Adrenal gland (tissue), 19 donors: ENCODE measurements at places on chromosomes 6 and 20. TPM values are rescaled to one million over a fixed set of nuclear protein-coding genes. Genes with fewer than 3 reads are reported as not detected.

DNA sequence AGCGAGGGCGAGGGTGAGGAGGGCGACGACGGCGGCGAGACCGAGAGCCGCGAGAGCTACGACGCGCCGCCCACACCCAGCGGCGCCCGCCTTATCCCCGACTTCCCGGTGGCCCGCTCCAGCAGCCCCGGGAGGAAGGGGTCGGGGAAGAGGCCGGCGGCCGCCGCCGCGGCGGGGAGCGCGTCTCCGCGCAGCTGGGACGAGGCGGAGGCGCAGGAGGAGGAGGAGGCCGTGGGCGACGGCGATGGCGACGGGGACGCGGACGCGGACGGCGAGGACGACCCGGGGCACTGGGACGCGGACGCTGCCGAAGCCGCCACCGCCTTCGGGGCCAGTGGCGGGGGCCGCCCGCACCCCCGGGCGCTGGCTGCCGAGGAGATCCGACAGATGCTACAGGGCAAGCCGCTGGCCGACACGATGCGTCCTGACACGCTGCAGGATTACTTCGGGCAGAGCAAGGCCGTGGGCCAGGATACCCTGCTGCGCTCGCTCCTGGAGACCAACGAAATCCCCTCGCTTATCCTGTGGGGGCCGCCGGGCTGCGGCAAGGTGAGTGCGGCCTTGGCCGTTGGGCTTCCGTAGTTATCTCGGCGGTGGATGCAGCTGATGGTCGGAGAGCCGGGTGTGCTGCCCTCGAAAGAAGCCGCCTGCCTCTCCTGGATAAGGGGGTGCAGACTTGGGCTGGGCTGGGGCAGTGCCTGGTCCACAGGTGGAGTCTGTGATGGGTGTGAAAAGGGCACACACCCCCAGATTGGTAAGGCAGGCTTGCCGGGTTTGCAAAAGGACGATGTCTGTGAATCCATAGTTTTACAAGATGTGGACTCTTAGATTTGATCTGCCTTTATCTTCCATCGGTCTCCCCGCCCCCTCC is 938 bp downstream of the WRNIP1 start:
- peaks cover 44% of the 10 kb centered on the region for H3K4me1 ChIP-seq
- H3K27ac ChIP-seq: peak overlapping the region; percentile 92
- H3K36me3 ChIP-seq: no peaks in the 10 kb centered on the region
- H3K27me3 ChIP-seq: no peaks in the 10 kb centered on the region

DNA sequence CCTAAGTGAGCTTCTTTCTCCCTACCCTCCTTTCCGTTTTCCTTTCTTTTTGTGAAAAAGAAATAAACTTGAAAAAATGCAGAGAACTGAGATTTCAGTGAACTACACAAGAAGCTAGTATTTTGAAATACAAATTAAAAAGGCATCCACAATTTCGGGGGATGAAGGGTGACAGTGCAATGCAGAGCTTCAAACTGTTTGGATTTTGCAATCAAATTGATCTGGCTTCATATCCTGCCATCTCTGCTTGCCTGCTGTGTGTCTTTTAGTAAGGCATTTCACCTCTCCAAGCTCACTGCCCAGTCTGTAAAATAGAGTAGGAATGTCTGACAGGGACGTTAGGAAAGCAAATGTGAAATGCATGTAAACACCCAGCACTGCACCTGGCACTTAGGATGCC is 258.0 kb downstream of the HACE1 start:
- H3K36me3 ChIP-seq: no peaks in the 10 kb centered on the region
- no peaks in the 10 kb centered on the region for H3K4me1 ChIP-seq
- no peaks in the 10 kb centered on the region for H3K27me3 ChIP-seq
- H3K4me3 ChIP-seq: peak overlapping the region; percentile 34
- H3K27ac ChIP-seq: no peak overlapping the region

GRCh38 chr20:48584391-48585060 is 243.3 kb downstream of the PREX1 start:
- H3K4me1 ChIP-seq: no peaks in the 10 kb centered on the region
- H3K27ac ChIP-seq: no peak overlapping the region
- H3K4me3 ChIP-seq: no peak overlapping the region

DNA sequence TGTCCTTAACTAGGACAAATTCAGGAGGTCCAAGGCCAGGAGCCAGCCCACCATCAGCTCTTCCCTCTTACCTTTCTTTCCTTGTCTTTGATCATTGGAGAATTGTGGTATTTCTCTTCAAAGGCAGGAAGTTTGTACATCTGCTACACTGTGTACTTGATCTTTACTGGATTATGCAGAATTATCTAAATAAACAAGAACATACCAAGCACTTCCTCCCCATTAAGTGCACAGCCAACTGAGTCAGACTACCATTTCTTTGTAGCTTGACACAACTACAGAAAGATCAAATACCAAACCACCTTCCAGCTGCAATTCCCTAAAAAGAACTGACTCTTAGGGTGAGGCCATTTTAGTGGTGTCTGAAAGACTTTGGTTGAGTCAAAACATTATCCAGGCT is 195.1 kb downstream of the HDGFL1 start:
- no peaks in the 10 kb centered on the region for H3K4me1 ChIP-seq
- DNase-seq: no peak
- no peak overlapping the region for H3K4me3 ChIP-seq
- H3K27ac ChIP-seq: no peak overlapping the region

- H3K4me1 ChIP-seq: peaks cover 58% of the 10 kb centered on the region
- no peak overlapping the region for H3K4me3 ChIP-seq
- no peak for DNase-seq
- H3K36me3 ChIP-seq: no peaks in the 10 kb centered on the region
- no peak overlapping the region for H3K27ac ChIP-seq
- H3K27me3 ChIP-seq: no peaks in the 10 kb centered on the region
Observed at GRCh38 chr6:129696843-129697242, 13.1 kb downstream of the ARHGAP18 start.

GRCh38 chr6:108407904-108408827 is 113.3 kb downstream of the AFG1L start:
- DNase-seq: peak; percentile 42
- no peaks in the 10 kb centered on the region for H3K36me3 ChIP-seq
- H3K27ac ChIP-seq: no peak overlapping the region
- no peaks in the 10 kb centered on the region for H3K4me1 ChIP-seq
- H3K4me3 ChIP-seq: no peak overlapping the region

- H3K27ac ChIP-seq: no peak overlapping the region
- no peaks in the 10 kb centered on the region for H3K4me1 ChIP-seq
- H3K27me3 ChIP-seq: no peaks in the 10 kb centered on the region
- no peak overlapping the region for H3K4me3 ChIP-seq
- DNase-seq: no peak
Observed at GRCh38 chr6:104134876-104135275, 724.8 kb downstream of the HACE1 start.

- no peak overlapping the region for H3K4me3 ChIP-seq
- no peaks in the 10 kb centered on the region for H3K36me3 ChIP-seq
- H3K27me3 ChIP-seq: no peaks in the 10 kb centered on the region
- no peaks in the 10 kb centered on the region for H3K4me1 ChIP-seq
- no peak overlapping the region for H3K27ac ChIP-seq
Observed at GRCh38 chr20:32252189-32252588, 25.3 kb upstream of the KIF3B start.

DNA sequence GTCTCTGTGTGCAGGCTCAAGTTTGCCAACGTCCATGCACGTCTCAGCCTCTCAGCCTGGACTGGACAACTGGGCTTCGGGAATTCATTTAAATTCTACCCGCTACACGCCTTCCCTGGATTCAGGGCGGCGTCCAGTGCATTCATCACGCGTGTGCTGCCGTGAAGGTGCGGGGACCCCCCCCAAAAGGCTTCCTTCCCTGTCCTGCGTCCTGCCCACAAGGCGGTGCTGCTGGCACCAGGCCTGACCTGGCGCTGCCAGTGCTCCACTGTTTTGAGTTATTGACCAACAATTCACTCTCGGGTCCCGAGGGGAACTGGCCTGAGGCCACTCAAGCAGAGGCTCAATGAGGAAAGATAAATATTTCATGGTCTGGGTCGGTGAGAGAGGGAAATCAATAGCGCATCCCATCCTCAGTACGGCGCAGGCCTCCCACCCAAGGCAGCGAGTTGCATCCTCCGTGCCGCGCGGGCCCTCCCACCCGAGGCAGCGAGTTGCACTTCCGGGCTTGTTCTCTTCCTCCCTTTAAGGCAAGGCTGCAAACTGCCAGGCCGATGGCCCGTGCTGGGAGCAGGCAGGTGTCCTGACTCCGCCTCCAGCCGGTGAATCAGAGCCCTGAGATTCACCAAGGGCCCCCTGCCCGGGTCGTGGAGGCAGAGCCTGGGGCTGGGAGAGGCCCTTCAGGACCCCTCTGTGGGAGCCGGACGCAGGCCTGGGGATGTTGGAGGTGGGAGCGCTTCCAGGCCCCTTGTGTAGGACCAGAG is 22.8 kb upstream of the BHLHE23 start:
- H3K36me3 ChIP-seq: no peaks in the 10 kb centered on the region
- H3K27me3 ChIP-seq: peaks cover 63% of the 10 kb centered on the region
- DNase-seq: no peak
- no peak overlapping the region for H3K27ac ChIP-seq
- H3K4me1 ChIP-seq: no peaks in the 10 kb centered on the region
- H3K4me3 ChIP-seq: no peak overlapping the region

- peak overlapping the region; percentile 12 for H3K27ac ChIP-seq
- H3K4me3 ChIP-seq: no peak overlapping the region
- peak; percentile 61 for DNase-seq
Observed at GRCh38 chr6:36851149-36851614, 11.9 kb upstream of the CPNE5 start.

The SLC24A3 gene
- total RNA-seq: 1.7 TPM

The SRMS gene
- not detected for total RNA-seq

The SAYSD1 gene
- 15.6 TPM for total RNA-seq

The HDGFL1 gene
- total RNA-seq: not detected

The OSTM1 gene
- 51.8 TPM for total RNA-seq

The NKX2-2 gene
- not detected for total RNA-seq

The MOG gene
- not detected for total RNA-seq

The TREM1 gene
- not detected for total RNA-seq

The SIRPD gene
- total RNA-seq: not detected
